ENCODE measurements at places on chromosomes 3 and 15. TPM values are rescaled to one million over a fixed set of nuclear protein-coding genes. Genes with fewer than 3 reads are reported as not detected.
A peak's percentile ranks its signal among the peaks of the same experiment; 100 is the strongest.

DNA sequence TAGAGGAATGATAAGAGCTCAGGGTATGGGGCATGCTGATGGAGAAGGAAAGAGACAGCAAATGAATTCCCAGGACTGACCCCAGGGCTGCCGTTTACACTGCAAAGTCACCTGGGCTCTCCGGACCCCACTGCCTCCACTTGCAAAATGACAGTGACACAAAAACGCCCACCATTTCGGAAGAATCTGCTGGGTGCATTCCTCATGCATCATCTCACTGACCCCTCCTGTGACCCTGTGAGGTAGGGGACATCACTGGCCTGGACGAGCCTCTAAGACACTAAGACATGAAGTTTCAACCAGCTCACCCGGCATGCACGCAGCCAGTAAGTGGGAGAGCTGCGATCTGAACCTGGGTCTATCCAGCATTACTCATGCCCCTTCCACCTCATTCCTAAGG lies 60.3 kb downstream of the PCSK6 start:
- DNase-seq: no peak

GRCh38 chr15:27082526-27082925 lies 111.5 kb downstream of the GABRG3 start:
- DNase-seq: no peak

DNA sequence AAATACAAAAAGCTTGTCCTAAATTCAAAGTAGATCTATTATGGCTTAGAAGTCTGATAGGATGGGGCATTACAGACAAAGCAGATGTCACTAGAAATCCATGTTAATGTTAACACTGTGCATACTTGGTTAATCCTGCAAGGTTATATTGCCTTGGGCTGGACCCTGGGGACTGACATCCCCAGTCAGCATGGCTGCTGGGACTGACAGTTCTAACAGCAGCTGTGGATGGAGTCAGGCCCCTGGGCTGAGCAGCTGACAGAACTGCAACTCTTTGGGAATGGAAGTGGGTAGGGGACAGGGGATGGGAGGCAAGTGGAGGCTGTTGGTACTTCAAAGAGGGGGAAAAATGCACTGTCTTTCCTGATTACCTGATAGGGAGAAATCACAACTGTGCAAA lies 7.5 kb downstream of the P2RY1 start:
- no peak for DNase-seq

DNA sequence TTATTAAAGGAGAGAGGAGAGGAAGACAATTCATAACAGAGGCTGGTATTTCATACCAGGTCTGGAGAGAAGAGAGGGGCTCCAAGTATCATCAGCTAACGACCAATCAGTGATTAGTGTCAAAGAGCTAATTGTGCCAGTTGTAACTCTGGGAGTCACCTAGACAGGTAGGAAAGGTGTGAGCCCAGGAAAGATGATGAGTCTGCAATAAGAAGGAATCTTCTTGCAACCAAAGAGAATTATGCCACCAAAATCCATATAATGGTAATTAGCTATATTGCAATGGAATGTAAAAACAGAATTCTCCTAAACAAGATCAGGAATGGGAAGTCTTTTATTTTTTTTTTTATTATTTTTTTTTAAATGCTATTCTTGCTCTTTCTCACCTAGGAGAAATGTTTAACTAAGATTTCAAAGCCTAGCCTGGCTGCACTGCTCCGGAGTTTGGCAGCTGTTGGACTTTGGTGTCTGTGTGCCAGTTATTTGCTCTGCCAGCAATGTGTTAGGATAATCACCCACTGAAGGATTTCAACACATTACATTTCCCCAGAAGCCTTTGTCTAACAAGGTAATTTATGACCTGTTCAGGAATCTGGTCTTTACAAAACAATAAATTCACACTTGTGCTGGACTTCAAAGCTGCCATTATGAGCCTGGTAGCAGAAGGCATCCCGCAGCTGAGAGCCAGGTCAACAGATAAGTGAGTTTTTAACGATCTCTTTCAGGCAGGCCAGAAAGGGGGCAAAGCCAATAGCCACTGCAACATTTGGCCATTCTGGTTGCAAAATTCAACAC lies 89.4 kb downstream of the FOXB1 start:
- no peak for DNase-seq

GRCh38 chr3:194274424-194275085 lies 76.6 kb downstream of the CPN2 start:
- peak; percentile 9 for DNase-seq

DNA sequence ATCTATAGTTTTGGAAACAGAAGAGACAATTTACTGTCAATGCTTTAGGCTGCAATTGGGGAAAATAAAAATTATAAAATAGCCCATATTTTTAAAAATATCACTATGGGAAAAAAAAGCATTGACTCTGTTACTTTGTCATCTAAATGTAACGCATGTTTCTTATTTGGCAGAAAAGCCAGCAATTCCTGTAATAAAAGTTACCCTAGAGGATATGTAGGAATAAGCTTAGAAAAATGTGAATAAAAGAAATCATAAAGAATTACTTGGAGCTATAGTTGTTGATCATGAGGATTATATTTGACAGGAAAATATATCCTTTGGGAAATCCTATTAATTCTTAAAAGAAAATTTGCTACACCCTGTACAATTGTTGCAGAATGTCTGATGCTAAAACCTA lies 515.4 kb upstream of the IL12A start:
- DNase-seq: no peak

The GABRG3 gene
- total RNA-seq: not detected

The UROC1 gene
- 0.07 TPM for total RNA-seq
